Chondrocyte (in vitro differentiated cells): ENCODE measurements at places on chromosomes 16 and 17. TPM values are rescaled to one million over a fixed set of nuclear protein-coding genes. Genes with fewer than 3 reads are reported as not detected.

GRCh38 chr16:31179747-31180459 lies at the start of gene FUS:
Gene FUS, plus strand, starts transcription at chr16:31180139. Its CDS starts 76 bp downstream, at chr16:31180215.
- peak; percentile 95 for DNase-seq

GRCh38 chr17:2672026-2672425 lies 39.5 kb downstream of the CLUH start:
- DNase-seq, result no peak

GRCh38 chr16:11032922-11033291 lies 88.5 kb downstream of the CLEC16A start:
- DNase-seq, result no peak

GRCh38 chr16:35724551-35724950 lies 2265.1 kb downstream of the TP53TG3F start:
- no peak for DNase-seq

- DNase-seq, result peak; percentile 93
Measured at GRCh38 chr17:37743875-37744632, 805 bp downstream of the HNF1B start.

Gene SPNS2
- total RNA-seq, result 0.70 to 0.87 TPM in 2 of 3 replicates, not detected in the other
